ENCODE measurements at places on chromosomes 2 and 18.
A peak's percentile ranks its signal among the peaks of the same experiment; 100 is the strongest.

GRCh38 chr2:236512902-236513435, 56.7 kb upstream of the ACKR3 start:
- peak; percentile 64 for DNase-seq

- no peak for DNase-seq
Observed at GRCh38 chr2:168439536-168439935, 16.5 kb upstream of the CERS6 start.

DNA sequence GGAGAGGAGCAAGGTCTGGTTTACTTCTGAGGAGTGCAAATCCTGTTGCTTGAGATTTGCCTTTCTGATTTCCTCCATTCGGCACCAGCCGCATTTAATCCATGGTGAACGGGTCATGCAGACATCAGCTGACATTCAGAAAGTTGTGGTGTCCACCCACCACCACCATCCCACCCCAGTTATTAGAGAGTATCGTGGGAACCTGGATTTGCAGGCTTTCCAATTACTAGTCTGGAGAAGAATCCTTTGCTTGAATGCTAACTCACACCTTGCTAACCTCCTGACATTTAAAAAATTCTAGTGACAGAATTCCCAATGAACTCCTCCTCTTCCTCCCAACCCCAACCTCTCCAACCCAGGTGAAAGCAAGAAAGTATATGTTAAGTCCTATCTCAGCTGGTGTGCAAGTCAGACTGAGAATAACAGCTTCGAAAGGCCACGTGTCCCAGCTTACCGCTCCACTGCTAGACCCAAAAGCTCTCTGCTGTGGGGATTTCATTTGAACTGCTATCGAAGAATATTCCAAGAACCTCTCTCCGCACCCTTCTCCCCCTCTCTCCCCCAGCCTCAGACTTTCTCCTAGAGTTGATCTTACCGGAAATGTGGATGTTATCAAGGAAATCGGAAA, 17.7 kb downstream of the BCL11A start:
- no peak for DNase-seq

DNA sequence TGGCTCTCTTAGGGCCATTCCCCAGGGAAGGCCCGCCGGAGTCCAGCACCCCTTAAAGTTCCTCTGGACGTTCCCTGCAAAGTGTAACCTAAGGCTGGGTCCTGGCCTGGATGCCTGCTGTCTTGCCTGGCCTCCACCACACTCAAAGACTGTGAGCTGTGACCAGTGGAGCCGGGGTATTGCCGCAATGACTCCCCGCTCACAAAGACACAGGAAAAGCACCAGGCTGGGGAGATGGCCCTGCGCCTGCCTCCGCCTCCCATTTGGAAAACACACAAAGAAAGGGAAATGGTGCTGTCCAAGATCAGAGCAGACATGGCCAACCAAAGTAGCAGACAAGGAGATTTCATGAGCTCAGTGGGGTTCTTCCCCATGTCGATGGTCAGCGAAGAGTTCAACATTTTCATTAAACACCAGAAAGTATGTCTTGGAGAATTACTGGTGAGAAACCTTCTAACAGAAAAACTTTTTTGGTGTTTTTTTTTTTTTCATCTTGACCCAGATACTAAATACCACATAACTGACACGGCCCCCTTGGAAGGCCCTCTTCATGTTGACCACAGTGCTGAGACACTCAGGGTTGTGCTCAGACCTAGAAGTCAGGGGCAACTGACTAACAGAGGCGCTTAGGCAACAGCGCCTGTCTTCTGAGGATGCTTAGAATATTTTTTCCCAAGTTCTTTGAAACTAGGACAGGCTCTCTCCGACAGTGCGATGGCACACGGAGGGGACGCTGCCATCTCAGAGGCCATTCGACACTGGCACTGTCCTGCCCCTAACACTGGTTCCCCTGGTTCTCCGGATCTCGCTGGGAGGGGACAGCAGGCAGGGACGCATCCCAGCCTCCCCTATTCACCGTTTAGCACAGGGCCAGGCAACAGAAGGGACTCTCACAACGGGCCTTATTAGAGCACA, 226.4 kb upstream of the ID2 start:
- DNase-seq, result no peak

DNA sequence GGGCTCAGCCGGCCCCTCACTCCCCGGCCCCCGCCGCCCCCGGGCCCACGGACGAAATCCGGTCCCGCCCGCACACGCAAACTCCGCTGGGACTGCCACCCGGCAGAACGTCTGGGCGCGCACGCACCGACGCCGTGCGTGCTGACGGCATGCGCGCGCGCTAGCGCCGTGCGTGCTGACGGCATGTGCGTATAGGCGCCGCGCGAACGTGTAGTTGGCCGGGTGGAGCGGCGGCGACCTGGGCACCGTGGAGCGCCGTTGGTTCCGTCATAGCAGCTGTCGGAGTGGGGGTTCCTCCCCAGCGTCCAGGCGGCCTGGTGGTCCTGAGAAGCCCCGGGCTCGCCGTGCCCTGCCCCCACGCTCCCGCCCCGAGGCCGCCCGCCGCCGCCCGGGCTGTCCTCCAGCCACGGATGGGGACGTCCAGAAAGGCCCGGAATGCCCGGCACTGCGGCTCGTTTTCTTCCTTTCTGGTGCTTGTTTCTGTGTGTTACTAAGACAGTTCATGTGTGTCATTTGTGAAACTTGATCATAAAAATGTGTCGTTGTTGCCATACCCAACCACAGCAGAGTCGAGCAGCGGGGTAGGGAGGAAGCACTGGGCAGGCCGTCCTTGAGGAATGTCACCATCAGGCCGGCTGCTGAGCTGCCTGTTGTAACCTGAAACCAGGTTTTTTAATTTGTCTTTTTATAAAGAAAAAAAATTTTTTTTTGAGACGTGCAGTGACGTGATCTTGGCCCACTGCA, at the start of gene TXNL4A:
Gene TXNL4A (minus strand): TSS at position 113 of the 744 bp plus-strand sequence. CDS start 171 bp downstream, outside the sequence.
- peak; percentile 90 for DNase-seq

GRCh38 chr2:182132605-182133004, 147.0 kb downstream of the PPP1R1C start:
- no peak for DNase-seq

DNA sequence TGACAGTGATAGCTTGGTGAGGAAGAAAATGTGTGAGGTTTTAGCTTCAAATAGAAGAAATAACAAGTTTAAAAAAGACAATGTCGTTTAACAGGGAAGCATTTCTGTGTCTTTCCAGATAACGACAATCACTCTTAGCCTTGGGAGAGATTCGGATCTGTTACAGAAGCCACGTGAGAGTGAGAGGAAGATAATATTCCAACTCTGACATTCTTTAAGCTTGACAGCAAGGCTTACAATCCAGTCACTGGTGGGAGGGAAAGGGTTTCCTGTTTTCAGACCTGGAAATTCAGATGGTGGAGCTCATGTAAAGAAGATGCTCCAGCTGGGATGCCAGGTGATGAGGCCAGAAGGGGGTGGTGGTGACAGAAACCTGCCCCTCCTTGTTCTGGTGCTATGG, 30.8 kb downstream of the FBXO48 start:
- no peak for DNase-seq

DNA sequence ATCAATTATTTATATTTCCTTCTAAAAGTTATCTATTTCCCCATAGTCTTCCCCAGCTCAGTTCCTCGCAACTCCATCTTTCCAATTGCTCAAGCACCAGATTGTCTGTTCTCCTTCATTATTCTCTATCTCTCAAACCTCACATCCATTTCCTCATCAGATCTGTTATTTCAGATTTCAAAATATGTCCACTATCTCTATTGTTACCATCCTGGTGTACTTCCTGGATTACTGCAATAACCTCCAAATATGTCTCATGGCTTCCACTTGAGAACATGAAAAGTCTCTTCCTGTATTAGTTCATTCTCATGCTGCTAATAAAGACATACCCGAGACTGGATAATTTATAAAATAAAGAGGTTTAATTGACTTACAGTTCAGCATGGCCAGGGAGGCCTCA, 641.7 kb upstream of the ZEB2 start:
- DNase-seq, result no peak

DNA sequence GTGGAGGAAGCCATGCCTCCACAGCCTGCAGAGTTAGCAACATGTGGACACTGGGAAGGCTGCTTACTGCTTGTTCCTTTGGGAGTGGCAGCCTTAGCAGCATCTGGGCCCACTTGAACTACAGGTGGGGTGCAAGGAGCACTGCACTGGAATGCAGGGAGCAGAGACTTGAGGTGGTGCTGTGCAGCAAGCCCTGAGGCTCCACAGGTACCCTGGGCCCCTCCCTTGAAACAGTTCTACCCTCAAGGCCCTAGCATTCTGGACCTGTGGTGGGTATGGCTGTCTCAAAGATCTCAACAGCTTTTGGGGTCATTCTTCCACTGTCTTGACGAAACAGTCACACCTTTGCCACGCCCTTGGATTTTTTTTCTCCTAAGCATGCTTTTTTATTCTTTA, 13.5 kb downstream of the UBR3 start:
- DNase-seq, result no peak

- DNase-seq, result no peak
Observed at GRCh38 chr2:168849610-168850009, 40.6 kb downstream of the SPC25 start.

- DNase-seq, result no peak
Observed at GRCh38 chr2:40199771-40200170, 252.1 kb downstream of the SLC8A1 start.

- DNase-seq, result no peak
Observed at GRCh38 chr2:142863485-142863961, 13.9 kb upstream of the KYNU start.

- DNase-seq, result no peak
Observed at GRCh38 chr2:45265336-45265735, 256.1 kb upstream of the SIX2 start.

- no peak for DNase-seq
Observed at GRCh38 chr2:172889768-172890430, 154.3 kb downstream of the RAPGEF4 start.

DNA sequence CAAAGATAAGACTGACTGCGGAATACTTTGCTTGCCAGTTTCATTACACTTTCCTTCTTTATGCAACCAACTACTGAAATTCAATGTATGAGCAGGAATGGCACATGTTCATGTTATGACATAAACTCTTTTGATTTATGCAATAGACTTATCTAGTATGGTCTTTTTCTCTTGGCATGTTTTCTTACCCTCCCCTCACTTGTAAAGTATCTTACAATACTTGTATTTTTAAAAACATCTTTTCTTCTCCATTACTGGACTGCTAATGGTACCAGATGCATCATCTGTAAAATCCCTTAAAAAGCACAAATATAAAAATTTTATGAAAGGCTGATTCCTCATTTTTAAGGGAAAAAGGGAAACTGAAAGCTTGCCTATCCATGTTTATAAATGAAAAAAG, 373.8 kb downstream of the ZEB2 start:
- DNase-seq, result no peak

DNA sequence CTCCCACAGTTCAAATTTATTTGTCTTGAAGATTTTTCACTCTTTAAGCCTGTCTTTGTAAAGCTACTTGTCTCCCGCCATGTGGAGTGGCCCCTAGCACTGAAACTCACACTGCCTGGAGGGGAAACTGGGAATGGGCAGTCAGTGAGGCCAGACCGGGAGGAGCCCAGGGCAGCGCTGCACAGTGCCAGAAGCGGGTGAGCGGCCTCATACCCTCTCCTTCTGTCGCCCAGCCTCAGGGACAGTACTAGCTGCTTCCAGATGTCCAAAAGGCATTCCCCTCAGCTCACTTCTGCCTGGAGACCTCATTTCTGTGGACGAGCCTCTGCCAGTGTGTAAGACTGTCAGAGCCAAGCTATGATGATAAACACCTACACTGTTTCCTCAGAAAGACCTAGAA, 79.9 kb downstream of the SEPTIN10 start:
- DNase-seq, result no peak

- DNase-seq, result no peak
Observed at GRCh38 chr18:3016585-3017297, 3.8 kb upstream of the LPIN2 start.

GRCh38 chr2:172177996-172178395, 75.3 kb upstream of the DLX2 start:
- no peak for DNase-seq

DNA sequence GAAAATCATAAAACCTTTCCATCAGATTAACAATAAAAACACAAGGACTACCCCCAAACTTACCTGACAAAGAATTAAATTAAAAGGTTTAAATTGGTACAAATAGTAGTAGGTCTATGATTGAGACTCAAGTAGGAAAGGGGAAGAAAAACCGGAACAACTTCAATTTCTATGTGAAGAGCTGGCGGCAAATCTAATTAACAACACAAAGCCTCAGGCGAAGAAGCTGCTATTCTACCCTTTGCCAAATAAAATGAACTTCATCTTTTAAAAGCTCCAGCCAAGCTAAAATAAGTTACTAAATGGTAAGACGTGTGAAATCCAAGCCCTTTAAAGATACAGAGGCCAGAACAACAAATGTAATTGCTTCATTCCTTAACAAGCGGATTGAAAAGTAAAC, 146.5 kb downstream of the DLGAP1 start:
- no peak for DNase-seq

GRCh38 chr2:15145046-15145817, 415.9 kb downstream of the NBAS start:
- no peak for DNase-seq

DNA sequence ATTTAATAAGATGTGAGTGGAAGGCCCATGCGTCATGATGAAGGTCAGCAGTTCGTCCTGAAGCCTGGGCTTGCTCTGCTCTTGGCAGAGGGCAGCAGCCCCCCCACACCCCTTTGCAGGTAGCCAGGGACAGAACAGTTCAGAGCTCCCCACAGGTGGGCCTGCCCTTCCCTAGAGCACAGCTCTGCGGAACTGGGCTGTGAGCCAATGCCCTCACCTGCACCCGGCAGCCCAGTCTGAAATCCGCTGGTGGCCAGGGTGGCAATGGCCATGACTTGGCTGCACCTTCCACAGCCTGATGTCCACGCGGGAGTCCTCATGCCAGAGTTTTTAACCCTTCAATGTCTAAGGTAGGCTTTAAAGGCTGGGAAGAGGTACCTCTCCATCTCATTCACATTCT, 136.7 kb downstream of the ACKR3 start:
- DNase-seq, result no peak

GRCh38 chr2:143965493-143966164, 554.3 kb downstream of the ZEB2 start:
- no peak for DNase-seq

GRCh38 chr2:69807821-69808540, 21.5 kb upstream of the GMCL1 start:
- DNase-seq, result no peak

DNA sequence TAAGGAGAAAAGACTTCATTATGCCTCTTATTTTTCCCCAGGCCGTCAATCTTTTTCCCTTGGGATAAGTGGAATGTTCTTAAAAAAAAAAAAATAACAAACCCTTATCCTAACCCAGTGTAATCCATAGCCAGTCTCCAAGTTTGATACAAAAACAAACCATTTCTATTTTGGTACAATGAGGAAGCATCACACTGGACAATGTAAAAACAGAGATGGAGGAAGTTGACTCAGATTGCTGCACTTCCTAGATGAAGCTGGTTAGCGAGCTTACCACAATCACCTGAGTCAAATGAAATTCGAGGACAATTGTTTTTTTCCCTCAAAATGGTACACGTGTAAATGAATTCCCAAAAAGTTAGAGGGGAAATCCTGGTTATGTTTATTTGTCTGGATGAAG, 259.7 kb downstream of the TCF4 start:
- DNase-seq, result no peak

GRCh38 chr2:68135448-68136320, 22.0 kb upstream of the PNO1 start:
- no peak for DNase-seq

- no peak for DNase-seq
Observed at GRCh38 chr2:205749078-205749477, 66.8 kb downstream of the NRP2 start.

GRCh38 chr2:26299471-26300101, 46.4 kb upstream of the SELENOI start:
- DNase-seq, result peak; percentile 27

GRCh38 chr2:96153291-96153713, 8.1 kb upstream of the DUSP2 start:
- DNase-seq, result no peak

GRCh38 chr18:76130845-76131244, 364.2 kb downstream of the ZNF516 start:
- no peak for DNase-seq
